ENCODE measurements at places on chromosomes 4 and X.

DNA sequence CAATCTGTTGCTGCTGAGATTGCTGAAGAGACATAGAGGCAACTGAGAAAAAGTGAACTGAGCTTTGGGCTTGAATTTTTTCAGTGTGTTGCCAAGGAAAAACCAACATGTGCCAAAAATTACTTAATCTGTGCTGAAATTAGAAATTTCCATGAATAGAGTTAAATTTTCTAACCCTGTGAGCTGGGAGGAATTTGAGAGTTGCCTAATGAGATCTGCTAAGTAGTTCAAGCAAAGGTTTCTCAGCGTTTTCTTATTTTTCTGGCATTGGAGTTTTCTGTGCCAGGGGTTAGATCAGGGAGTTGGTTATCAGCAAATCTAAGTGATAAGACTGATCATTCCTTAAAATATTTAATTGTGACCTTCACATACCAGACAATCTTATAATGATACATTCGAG is 457.5 kb upstream of the GNPDA2 start:
- no peak for DNase-seq
- H3K4me1 ChIP-seq: peaks cover 4% of the 10 kb centered on the region
- H3K4me3 ChIP-seq: no peak overlapping the region
- H3K27me3 ChIP-seq: no peaks in the 10 kb centered on the region
- no peak overlapping the region for H3K27ac ChIP-seq
- H3K36me3 ChIP-seq: no peaks in the 10 kb centered on the region

DNA sequence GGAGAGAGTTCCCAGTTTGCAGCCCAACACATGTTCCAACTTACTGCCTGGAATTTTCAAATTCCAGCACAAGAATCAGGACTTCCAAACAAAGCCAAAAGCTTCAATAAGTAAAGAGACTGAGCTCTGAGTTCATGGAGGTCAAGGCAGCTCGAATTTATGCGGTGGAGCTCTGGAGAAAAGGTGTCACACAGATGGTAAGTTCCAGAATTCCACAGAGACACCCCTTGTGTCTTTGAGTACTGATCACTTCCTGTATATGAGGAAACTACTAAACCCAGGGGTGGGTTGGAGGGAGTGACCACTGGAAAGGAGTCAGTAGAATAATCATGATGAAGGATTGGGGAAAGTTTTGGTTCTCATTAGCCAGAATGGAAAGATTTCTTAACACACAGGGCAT is 118.5 kb upstream of the GUCY1A1 start:
- no peak overlapping the region for H3K27ac ChIP-seq
- no peaks in the 10 kb centered on the region for H3K27me3 ChIP-seq
- no peaks in the 10 kb centered on the region for H3K4me1 ChIP-seq
- no peak overlapping the region for H3K4me3 ChIP-seq
- H3K36me3 ChIP-seq: no peaks in the 10 kb centered on the region
- DNase-seq: no peak

DNA sequence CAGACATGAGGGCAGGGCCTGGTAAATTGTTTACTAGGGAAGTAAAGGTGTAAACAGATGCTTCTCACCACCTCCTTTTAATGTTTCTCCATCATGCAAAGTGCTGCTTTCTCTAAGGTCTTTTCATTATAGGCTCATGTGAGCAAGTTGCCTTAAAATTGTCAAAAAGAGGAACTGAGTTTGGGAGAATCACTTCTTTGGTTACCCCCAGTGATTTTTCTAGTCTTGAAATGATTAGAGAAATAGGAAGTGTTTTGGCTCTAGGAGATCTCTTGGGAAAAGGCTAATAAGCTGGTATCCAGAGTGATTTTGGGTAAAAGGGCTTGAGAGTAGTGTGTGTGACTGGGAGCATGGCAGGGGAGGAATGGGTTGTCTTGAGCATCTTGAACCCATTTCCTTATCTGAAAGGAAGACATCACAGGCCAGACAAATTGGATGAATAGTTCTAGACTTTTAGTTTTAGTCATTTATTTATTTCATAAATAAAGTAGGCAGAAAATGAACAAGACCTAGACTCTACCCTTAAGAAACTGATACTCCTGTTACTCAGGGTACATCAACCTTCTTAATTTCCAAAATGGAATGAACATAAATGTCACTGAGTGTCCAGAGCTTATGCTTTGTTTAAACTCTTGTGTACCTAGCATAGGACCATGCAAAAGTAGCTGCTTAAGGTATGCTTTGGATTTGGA is 14.2 kb downstream of the GRPR start:
- H3K27ac ChIP-seq: no peak overlapping the region
- no peaks in the 10 kb centered on the region for H3K36me3 ChIP-seq
- no peaks in the 10 kb centered on the region for H3K4me1 ChIP-seq
- H3K4me3 ChIP-seq: no peak overlapping the region
- DNase-seq: no peak
- H3K27me3 ChIP-seq: no peaks in the 10 kb centered on the region

DNA sequence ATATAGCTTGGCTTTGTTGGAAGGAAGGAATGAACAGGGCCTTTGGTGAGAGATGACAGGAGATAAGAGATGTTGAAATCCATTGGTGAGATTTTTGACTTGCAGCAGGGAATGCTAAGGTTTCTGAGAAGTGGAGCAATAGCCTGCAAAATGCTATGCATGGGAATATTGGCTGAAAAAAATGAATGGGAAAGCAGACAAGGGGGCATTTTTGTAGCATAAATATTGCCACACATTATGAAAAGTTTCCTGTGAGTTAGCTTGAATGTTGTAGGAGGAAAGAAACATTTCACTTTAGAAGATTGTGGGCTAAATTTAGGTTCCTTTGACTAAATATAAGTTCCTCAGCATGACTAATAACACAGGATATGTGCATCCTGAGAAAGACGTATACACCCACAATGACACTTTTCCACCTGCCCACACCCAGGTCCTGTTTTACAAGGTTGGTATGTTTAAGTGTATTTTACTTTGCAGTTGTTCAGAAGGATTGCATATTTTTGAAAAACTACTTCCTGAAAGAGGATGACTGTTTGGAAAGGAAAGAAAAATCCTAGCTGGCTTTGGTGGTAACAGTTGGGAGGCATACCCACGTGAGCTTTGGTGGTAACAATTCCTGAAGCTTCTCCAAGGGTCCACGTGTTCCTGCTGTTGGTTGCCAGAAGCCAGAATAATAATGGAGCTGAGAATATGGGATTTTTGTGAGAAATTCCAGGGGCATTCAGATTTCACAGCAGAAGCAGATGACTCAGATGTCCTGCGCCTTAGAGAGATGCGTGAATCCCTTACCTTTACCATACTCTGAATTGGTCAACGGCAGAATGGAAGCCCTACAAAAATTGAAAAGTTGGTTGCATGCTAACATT is 28.5 kb downstream of the PHEX start:
- no peaks in the 10 kb centered on the region for H3K4me1 ChIP-seq
- no peak overlapping the region for H3K27ac ChIP-seq
- no peak for DNase-seq
- no peaks in the 10 kb centered on the region for H3K36me3 ChIP-seq

- H3K4me1 ChIP-seq: peaks cover 12% of the 10 kb centered on the region
- H3K36me3 ChIP-seq: no peaks in the 10 kb centered on the region
- H3K4me3 ChIP-seq: no peak overlapping the region
Observed at GRCh38 chr4:112901962-112902411, 147.5 kb upstream of the ANK2 start.

DNA sequence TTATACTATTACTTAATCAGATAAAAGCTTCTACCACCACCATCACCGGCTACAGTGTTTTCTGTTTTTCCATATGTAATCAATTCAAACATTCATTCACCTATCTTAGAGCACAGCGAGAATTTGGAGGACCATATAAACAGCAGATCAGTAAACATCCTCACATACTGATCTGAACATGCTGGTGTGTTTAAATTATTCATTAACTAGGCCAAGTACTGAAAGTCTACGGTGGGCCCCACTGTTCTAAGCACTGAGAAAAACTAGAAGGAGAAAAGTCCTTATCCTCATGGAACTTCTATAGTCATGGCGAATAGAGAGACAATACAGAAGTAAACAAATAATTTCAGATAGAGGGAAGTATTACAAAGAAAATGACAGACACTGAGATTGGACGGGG is 176.6 kb downstream of the NR3C2 start:
- no peak overlapping the region for H3K4me3 ChIP-seq
- no peak overlapping the region for H3K27ac ChIP-seq
- no peaks in the 10 kb centered on the region for H3K27me3 ChIP-seq
- DNase-seq: no peak

DNA sequence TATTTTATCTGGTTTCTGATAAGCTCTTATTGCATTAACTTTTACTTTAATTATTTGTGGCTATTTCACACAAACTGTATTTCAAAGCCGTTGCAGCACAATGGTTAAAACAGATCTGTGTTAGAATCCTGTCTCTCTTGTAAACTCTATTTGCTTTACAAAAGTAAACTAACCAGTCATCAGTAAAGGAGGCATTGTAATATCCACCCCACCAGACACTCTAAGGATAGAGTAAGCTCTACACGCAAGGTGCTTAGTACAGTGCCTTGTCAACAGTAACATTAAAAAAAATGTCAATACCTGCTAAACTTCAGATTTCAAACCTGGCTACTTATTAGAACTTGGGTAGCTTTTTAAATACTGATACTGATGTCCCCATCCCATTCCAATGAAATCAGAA is 228.4 kb downstream of the RCHY1 start:
- DNase-seq: no peak
- H3K27ac ChIP-seq: no peak overlapping the region
- no peaks in the 10 kb centered on the region for H3K36me3 ChIP-seq
- H3K27me3 ChIP-seq: no peaks in the 10 kb centered on the region
- H3K4me1 ChIP-seq: peaks cover 7% of the 10 kb centered on the region

DNA sequence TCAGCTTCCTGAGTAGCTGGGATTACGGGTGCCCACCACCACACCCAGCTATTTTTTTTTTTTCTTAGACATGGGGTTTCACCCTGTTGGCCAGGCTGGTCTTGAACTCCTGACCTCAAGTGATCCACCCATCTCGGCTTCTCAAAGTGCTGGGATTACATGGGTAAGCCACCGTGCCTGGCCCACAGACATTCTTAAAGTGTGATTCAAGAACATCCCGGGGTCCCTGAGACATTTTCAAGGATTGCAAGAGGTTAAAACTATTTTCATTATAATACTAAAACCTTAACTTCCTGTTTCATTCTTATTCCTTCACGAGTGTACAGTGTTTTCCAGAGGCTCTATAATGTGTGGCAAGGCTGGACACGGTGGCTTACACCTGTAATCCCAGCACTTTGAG is 318.7 kb downstream of the CAMK2D start:
- H3K27ac ChIP-seq: no peak overlapping the region
- no peaks in the 10 kb centered on the region for H3K27me3 ChIP-seq
- no peaks in the 10 kb centered on the region for H3K4me1 ChIP-seq
- DNase-seq: no peak
- H3K36me3 ChIP-seq: no peaks in the 10 kb centered on the region

GRCh38 chr4:18291256-18291655 is 269.7 kb upstream of the LCORL start:
- H3K4me3 ChIP-seq: no peak overlapping the region
- H3K27ac ChIP-seq: no peak overlapping the region
- H3K27me3 ChIP-seq: no peaks in the 10 kb centered on the region
- H3K4me1 ChIP-seq: no peaks in the 10 kb centered on the region
- H3K36me3 ChIP-seq: no peaks in the 10 kb centered on the region

DNA sequence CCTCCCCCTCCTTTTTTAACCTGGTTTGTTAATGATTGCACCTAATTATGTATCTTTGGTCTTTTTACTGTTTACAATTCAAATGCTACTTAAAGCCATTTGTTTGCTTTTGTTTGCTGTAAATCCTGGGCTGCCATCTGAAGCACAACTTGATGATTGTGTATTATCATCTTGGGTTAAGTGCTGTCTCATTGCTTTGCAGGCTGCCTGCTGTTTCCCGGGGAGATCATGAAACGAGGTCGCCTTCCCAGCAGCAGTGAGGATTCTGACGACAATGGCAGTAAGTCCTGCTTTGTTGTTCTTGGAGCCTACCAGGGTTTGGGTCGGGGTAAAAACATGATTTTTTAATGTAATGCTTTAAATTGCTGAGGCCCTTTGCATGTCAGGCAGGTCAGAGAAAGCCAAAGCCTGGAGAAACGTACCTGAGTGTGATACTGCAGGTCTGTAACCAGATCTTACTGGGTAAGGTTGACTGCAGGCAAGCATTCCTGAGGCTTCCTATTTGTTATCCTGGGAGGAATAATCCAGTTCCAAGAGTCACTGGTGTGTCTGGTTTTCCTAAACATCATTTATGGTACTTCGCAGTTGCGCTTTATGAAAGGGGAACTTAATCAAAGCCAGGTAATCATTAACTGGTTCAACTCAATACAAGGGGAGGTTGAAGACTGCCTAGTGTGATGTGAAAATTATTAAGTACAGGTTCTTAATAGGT is 22.2 kb downstream of the JADE1 start:
- H3K27me3 ChIP-seq: no peaks in the 10 kb centered on the region
- no peak overlapping the region for H3K4me3 ChIP-seq
- H3K36me3 ChIP-seq: no peaks in the 10 kb centered on the region
- no peak for DNase-seq

DNA sequence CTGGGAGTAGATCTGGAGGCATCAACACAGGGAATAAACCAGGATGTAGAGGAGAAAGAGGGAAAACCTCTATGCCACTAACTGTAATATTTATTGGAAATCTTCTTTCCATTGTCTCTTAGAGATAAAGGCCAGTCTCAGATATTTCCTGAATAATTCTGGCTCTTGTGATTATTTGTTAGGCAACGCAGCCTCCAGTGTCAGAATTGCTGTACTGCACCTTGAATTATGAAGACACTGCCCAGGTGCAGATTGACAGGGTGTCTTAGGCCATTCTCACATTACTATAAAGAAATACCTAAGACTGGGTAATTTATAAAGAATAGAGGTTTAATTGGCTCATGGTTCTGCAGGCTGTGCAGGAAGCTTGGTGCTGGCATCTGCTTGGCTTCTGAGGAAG is 100.7 kb upstream of the ZDHHC15 start:
- no peaks in the 10 kb centered on the region for H3K27me3 ChIP-seq
- no peak overlapping the region for H3K4me3 ChIP-seq
- no peak overlapping the region for H3K27ac ChIP-seq
- no peaks in the 10 kb centered on the region for H3K4me1 ChIP-seq
- no peaks in the 10 kb centered on the region for H3K36me3 ChIP-seq

GRCh38 chr4:156191044-156191781 is 237.5 kb upstream of the CTSO start:
- H3K27me3 ChIP-seq: no peaks in the 10 kb centered on the region
- H3K36me3 ChIP-seq: no peaks in the 10 kb centered on the region
- no peak overlapping the region for H3K27ac ChIP-seq
- H3K4me3 ChIP-seq: no peak overlapping the region

DNA sequence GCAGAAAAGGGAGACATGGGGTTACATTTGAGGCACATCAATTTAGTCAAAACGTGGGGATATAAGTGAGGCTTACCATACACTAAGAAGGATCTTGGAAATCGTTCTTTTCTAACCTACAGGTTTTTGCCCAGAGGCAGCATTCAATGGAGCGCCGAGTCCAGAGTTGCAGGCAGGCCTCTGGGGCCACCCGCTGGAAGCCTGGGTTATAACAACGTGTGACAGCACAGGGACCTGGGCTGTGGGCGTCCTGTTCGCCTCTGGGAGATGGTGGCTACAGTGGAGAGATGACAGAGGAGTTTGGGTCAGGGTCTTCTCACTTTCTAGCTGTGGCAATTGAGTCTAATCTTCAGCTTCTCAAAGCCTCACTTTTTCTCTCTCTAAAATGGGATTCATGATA is 53.9 kb downstream of the ENPP6 start:
- DNase-seq: no peak
- peaks cover 10% of the 10 kb centered on the region for H3K4me1 ChIP-seq

- no peak overlapping the region for H3K27ac ChIP-seq
- no peaks in the 10 kb centered on the region for H3K27me3 ChIP-seq
- no peak overlapping the region for H3K4me3 ChIP-seq
- H3K4me1 ChIP-seq: no peaks in the 10 kb centered on the region
Observed at GRCh38 chr4:187715466-187715865, 280.1 kb upstream of the ZFP42 start.

- DNase-seq: no peak
- H3K36me3 ChIP-seq: no peaks in the 10 kb centered on the region
- H3K4me3 ChIP-seq: no peak overlapping the region
Observed at GRCh38 chr4:118942465-118942864, 53.8 kb downstream of the SYNPO2 start.

All from tibial artery (tissue), 4 donors.